ENCODE measurements at places on chromosomes 12 and 14.

GRCh38 chr14:24362241-24362960 is 5.6 kb upstream of the NFATC4 start:
- no peak for DNase-seq

- DNase-seq, result no peak
These were observed 6.7 kb downstream of the CDKN1B start for GRCh38 chr12:12723681-12724420.

GRCh38 chr12:11746024-11746771 is 96.7 kb downstream of the ETV6 start:
- peak; percentile 93 for DNase-seq

- no peak for DNase-seq
These were observed 107.9 kb downstream of the PLCZ1 start for GRCh38 chr12:18629916-18630315.

DNA sequence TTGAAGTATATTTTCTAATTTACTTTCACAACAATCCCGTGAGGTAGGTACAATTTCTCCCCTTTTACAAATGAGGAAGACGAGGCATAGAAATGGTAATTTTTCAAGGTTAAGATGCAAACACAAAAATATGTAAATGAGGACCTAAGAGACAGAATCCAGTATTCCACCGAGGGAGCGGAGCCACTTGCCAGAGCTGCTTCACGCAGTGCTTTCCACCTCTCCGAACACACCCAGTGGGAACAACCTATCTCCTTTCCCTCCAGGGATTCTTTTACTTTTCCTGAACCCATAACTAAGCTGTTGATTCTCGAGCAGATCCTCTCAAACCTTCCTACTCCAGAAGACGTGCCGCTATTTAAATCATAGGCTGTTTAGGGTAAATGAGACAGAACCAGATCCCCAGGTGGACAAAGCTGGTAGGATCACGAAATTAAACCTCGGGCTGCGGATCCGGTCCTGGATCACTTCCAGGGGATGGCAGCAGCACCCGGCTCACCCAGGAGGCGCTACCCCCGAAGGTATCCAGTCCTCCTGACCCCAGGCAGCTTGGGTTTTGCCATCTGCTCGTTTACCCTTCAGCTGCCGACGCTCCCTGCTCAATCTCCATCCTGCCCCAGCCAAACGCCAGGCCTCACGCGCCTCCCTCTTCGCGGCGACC is 1.5 kb downstream of the DDHD1 start:
- no peak for DNase-seq

GRCh38 chr12:132813443-132813842 is 15.2 kb downstream of the GOLGA3 start:
- no peak for DNase-seq

GRCh38 chr14:99921425-99921824 is 128.2 kb downstream of the EML1 start:
- no peak for DNase-seq

DNA sequence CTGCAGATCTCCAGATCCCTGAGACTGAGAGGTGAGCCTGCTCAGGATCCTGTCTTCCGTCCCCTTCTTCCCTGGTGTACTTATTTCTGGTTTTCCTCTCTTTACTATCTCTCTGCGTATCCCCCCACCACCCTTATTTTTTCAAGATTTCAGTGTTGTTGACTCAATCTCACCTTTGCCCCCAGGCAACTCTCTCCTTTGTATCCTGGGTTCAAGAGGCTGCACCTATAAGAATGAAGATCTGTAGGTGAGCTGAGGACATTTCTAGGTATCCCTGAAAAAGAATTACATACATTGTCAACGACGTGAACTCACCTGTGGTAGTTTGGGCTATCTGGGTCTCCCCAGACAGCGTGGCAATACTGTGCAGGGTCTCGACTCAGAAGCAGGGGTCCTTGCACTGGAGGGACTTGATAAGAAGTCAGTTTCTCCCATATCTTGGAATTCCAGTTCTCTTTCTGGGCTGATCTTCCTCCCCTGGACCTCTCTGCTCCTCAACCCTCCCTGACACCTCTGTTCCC is 659 bp downstream of the CIROP start:
- no peak for DNase-seq

GRCh38 chr14:93133464-93133863 is 17.7 kb upstream of the ITPK1 start:
- no peak for DNase-seq

GRCh38 chr12:117820216-117820907 is 148.4 kb downstream of the KSR2 start:
- no peak for DNase-seq

DNA sequence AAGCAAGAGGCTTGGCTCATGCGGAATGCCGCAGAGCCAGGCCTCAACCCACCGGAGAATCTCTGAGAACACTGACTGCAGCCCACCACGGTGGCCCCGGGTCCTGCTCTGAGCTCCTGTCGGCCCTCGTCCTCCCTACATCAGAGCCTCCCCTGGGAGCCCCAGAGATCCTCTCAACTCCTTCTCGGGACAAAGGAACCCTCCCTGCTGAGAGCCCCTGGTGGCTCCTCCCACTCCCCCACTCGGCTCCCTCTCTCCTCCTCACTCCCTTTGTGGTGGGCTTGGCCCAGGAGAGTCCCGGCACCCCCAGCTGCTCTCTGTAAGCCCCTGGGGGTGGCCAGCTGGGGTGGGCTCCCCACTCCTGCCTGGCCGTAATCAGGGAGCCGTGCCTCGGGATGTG is 11.1 kb upstream of the INF2 start:
- DNase-seq, result no peak

- DNase-seq, result no peak
These were observed 69.9 kb downstream of the PPM1H start for GRCh38 chr12:62865065-62865464.

- no peak for DNase-seq
These were observed 5.2 kb upstream of the MAP3K9 start for GRCh38 chr14:70814466-70814865.

GRCh38 chr12:123273166-123273565 is 1.5 kb upstream of the CDK2AP1 start:
- DNase-seq, result no peak

DNA sequence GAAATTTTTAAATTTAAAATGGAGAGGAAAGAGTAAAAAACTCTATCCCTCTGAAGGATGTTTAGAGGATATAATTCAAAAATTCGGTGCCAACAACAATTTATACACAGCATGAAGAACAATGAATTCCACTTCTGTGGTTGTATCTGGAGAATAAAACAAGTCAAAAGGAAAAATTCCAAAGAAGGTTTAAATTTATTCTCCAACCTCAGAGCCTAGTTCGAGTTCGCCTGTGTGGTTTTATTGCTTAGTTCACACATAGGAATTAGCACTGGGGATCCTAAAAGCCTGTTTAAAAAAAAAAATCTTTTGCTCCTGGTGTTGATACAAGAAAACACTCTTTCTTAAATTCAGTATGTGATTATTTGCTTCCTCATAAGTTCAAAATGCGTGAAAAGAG is 79.2 kb downstream of the LLPH start:
- DNase-seq, result no peak

DNA sequence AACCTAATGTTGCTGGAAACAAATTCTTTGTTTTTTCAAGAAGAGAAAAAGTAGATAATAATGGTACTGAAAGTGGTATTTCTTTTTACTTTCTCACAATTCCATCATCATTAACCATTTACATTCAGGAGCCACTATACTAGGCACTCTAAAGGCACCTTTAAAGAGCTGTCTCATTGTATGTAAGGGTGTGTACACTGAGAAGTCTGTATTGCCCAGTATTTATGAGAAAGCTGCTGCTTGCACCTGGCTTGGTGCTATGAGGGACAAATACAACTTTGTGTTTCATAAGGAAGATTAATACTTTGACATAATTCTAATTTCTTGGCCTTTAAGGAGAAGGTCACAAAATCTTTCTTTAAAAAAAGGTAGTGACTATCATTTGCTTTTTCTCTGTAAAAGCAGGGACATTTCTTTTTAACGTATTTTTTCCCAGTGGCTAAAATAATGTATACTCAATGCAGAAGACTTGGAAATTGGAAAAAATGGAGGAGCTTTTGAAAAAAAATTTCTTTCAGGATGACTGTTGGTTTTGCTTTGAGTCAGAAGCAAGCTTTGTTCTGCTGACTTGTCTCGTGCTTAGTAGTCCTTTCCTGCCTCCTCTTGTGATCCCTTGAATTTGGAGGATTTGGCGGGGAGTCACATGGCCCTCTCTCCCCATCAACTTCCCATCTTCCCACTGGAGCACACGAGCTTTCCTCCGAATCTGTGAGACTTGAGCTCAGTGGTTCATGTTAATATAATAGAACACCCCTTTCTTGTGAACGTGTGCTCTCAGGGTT is 50.1 kb downstream of the RASSF3 start:
- peak; percentile 53 for DNase-seq

DNA sequence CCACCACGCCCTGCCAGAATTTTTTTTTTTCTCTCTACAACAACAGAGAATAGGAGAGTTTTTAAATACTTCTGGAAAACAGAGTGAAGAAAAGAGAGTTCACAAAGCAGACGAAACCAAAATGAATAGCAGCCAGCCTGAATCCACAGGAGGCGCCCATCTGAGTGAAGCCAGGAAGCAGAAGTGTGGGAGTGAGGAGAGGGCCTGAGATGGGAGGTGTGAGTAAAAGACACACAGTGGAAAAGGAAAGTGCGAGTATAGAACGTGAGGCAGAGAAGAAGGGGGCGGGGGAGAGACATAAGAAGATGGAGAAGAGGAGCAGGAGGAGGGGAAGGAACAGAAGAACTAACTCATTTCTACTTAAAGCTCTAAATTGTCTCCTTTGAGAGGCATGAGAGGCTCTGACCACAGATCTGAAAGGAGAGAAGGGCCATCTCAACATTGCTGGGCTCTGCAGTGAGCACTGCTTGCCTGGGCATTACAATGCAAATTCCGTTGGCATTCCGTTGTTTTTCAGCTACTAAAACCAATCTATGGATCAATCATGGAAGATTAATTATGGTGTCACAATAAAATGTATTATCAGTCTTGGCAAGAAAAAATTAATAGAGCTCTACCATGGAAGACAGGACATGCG is 140.1 kb upstream of the CPSF6 start:
- DNase-seq, result no peak

- no peak for DNase-seq
These were observed 1.3 kb downstream of the FGD6 start for GRCh38 chr12:95215949-95216348.

DNA sequence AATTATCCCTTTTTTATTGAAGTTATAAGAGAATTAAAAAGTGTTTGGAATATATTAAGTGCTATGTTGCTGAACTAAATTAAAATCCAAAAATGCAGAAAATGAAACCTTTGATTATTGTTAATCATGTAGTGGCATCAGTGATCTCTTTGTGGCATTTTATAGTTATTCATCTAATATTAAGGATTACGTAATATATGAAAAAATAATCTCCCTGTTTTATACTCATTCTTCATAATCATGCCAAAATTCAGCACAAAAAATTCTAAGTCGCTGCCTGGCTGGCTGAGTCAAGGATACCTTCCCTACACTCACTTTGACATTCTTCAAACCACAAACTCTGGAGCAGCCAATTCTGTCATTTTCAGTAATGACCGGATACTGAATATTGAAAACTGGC is 63.7 kb downstream of the ARL1 start:
- no peak for DNase-seq

DNA sequence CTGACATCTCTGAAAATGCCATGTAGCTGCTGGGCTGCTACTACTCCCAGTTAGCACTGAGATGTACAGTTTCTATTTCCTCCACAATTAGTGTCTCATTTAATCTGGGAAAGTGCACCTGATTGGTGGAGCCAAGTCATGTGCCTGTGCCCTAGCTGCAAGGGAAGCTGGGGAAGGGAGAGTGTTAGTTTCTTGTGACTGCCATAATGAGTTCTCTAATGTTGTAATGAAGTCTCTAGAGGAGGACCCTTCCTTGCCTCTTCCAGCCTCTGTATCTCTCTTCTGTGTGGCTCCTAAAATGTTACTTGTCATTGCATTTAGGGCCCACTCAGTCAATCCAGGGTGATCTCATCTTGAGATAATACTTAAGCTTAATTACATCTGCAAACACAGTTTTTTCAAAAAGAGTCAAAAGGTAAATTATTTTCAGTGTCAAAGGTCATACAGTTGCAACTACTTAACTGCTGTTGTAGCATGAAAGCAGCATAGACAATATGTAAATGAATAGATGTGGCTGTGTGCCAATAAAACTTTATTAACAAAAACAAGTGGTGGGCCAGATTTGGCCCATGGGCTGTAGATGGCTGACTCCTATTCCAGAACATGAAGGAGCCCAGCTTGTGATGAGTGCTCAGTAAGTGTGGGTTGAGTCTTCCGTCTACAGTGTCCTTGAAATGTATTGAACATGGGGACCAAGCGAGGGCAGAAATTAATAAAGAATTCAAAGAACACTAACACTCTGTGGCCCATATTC is 137.2 kb upstream of the MAP1LC3B2 start:
- no peak for DNase-seq

DNA sequence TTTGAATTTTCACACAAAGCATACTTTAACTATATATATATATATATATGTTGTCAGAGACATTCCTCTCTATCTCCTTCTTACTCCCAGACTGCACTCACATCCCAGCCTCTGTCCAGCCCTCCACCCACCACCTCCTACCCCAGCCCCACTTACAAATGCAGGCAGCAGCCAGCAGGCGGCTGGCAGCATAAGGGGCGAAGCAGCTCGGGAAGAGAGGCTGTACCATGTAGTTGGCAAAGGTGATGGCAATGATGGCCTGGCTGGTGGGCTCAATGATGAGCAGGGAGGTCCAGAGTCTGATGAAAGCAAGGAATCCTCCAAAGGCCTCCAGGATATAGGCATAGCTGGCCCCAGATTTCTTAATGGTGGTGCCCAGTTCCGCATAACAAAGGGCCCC is 2.5 kb downstream of the SLC7A7 start:
- no peak for DNase-seq

DNA sequence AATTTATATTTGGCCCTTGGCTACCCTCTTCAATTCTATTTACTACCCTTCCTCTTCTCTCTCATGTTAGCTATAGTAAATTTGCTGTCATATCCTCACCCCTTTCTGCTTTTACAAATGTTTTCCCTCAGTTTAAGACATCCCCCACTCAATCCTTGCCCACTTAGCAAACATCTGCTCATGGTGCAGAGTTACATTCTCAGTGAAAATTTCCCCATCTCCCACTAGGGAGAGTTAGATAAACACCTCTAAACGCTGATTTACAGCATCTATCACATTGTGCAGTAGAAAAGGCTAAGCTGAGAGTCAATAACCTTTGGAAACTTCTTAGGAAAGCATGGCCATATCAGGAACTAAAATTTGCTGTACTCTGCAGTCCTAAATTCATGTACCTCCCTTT is 69.0 kb downstream of the DENND5B start:
- no peak for DNase-seq

DNA sequence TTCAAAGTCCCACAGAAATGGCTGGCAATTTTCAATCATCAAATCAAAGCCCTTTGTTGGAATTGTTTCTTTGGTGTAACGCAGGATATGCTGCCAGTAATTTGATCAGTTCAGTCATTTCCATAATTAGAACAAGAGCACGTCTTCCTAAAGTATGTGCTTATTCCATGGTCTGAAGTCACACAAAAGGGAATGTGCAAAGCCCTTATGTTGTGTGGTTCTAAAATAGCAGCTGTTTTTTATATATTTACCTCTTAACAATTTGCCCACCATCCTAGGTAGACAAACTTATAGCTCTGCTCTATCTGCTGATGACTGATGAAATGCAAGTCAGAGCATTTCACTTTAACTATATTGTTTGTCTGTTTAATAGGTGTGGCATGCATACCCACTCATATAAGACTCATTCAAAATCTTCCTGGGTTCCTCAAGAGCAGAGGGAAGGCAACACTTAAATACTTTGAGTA is 176.1 kb upstream of the SLC38A2 start:
- DNase-seq, result no peak

GRCh38 chr12:15699886-15700285 is 89.3 kb downstream of the EPS8 start:
- DNase-seq, result no peak
